ENCODE measurements at places on chromosomes 7 and 10.
A peak's percentile ranks its signal among the peaks of the same experiment; 100 is the strongest.

DNA sequence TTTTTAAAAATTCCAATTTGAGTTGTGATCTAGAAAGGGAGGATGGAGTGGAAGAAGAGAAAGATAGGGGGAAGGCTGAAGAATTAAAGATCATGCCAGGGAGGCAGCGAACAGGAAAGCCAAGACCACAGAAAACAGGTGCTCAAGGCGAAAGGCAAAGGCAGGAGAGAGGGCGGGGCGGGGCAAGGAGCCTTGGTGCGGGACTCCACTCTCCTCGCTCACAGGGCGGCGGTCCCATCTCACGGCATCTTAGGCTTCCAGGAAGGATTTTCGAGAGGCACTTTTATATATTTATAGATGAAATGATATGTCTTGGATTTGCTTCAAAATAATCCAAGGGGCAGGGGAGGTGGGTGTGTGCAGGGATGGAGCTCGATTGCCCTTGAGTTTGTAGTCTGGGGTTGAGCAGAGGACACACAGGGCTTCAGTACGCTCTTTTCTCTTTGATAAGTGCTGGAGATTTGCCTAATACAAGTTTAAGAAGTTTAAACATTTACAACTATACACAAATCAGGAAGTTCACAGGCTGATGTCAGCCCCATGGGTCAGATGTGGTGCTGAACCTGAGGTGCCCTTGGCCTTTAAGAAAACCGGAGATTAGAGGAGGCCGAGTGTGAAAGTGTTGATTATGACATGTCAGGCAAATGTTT lies 161.1 kb downstream of the PRKAG2 start:
- DNase-seq, result peak; percentile 38

DNA sequence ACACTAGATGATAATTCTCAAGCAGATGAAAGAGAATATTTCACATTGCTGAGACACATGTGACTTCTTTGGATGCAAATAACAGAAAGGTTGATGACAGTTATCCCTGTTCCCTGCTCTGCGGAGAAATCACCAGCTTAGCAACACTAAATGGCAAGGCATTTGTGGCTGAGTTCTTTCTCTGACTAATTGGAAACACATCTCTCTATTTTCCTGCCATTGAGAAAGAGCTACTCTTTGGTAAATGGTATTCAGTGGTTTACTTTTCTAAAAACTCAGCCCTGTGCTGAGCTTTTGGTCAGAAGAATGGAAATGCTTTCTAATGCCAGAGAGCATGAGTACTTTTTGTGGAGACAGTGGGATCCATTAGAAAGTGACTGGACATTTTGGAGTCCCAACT lies 771.4 kb downstream of the LRMDA start:
- DNase-seq, result no peak

DNA sequence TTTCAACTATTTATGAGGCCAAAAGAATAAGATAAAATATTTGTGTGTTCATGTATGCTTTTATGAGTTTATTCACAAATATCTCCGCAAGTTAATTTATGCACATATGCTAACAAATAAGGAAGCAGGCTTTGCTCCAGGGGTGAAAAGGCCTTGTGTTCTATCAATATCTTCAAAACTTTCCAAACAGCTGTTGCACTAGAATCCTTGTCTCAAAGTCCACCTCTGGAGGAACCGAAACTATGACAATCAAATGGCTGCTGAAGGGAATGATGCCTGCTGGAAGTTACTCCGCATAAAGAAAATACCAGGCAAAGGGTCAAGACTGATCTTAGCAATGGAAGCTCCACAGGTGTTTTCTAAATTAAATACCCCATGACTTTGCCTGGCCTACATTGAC lies 145.0 kb upstream of the GHITM start:
- no peak for DNase-seq

DNA sequence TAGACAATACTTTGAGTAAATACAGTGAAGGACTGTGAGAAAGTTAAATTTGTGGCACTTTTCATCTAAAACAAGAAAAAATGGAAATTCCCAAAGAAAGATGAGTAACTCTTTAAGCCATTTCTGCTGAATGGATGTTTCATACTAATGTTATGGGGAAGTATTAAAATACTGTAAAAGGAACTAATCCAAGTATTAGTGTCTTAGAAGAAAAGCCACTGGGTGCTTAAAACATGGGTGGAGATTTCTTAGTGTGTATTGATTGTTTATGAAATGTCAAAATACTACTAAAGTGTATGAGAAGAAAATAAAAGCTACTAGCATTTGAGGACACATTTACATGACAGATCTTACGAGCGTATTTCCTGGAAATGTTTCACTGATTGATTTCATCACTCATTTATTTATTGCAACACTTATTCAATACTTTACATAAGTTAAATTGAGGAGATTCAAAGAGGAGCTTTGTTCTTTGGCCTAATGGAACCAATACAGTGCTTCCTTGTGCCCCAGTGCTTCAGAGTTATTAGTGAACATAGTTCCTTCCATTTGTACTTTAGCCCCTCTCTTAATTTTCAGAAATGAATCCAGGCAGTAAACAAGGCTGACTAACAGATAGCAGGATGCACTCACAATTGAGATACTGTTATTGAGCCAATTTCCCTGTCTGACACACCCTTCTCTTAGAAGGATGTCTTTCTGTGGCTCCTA lies 155.5 kb upstream of the AHR start:
- no peak for DNase-seq

- no peak for DNase-seq
Observed at GRCh38 chr10:74276416-74276815, 125.4 kb downstream of the ADK start.

DNA sequence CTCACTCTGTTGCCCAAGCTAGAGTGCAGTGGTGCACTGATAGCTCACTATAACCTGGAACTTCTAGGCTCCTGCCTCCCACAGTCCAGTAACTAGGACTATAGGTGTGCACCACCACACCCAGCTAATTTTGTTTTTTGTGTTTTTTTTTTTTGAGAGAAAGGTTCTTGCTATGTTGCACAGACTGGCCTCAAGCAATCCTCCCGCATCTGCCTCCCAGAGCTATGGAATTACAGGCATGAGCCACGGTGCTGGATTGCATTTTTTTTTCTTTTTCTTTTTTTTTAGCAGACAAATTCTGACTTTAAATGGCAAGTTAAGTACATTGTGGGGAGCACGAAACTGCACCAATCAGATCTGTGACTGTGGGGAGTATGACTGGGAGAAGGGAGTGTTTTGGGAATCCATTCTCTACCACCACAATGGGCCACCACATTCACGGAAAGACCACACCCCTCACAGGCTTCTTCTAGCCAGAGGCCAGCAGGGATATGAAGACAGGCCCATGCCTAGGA lies 58.1 kb upstream of the MSMB start:
- DNase-seq, result no peak

DNA sequence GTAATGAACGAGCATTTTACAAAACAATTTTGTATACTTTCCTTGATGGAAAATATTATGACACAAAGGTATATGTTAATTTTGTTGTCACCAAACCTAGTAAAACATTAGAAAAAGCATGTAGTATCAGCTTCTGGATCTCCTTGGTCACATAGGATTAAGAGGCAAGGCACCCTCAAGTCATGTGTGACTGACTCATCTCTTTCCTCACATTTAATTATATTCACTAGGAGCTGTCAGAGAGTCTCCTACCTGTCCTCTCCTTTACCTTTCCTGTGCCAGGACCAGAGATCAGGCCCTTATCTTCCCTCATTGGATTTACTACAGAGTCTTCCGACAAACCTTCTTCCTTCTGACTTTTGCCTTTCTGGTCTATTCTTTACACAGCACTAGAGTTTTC lies 111.3 kb upstream of the RPA3 start:
- no peak for DNase-seq

GRCh38 chr10:103110407-103110806 lies 82.7 kb downstream of the NT5C2 start:
- no peak for DNase-seq

DNA sequence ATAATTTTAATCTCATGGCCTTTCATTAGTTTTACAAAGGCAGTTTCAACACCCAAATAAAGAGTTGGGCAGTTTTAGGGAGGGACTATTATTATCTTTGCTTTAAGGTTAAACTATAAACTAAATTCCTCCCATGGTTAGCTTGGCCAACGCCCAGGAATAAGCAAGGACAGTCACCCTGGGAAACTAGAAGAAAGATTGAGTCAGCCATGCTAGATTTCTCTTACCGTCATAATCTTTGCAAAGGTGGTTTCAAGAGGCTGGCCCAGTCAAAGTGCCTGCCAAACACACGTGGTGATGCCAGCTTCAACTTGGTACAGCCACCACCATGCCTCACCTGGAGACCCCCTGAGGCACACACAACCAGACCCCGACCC lies 317.4 kb upstream of the SP8 start:
- no peak for DNase-seq

DNA sequence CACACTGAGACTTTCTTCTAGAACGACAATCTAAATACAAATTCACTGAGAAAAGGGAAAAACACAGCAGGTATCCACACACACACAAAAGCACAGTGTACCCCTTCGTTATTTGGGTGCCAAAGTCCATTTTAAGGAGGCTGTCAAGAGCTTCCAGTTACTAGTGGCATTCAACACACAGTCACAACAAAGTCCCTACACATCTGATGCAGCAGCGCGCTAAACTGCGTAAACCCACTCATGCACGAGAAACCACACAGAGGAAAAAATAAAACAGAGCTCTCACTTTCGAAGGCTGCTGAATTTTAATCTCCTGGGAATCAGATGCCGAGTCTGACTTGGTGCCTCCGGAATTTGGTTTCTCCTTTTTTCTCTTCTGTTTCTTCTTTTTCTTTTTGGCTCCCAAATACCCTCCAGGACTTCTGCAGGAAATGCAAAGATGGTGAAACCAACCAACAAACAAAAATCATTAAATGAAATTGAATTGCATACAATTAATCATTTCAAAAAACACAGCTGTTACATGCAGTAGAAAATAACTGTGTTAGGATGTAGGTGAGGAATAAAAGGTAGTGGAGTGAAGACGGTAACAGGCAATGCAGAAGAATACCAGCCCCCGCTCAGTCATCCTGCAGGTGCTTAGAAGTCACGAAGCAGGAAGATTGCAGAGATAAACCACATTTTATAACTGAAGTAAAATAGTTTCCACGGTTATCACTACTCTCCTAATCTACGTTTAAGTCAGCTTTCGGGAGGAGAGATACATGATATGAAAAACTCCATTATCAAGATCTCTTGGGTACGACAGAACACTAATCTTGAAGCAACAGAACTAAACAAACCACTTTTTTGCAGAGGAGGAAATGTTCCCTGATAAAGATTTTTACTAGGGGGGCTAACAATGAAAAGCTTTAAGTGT lies 27.1 kb downstream of the NMT2 start:
- no peak for DNase-seq

- DNase-seq, result no peak
Observed at GRCh38 chr7:156128496-156128895, 316.2 kb upstream of the SHH start.

- no peak for DNase-seq
Observed at GRCh38 chr10:90557385-90557784, 300.5 kb downstream of the HTR7 start.

DNA sequence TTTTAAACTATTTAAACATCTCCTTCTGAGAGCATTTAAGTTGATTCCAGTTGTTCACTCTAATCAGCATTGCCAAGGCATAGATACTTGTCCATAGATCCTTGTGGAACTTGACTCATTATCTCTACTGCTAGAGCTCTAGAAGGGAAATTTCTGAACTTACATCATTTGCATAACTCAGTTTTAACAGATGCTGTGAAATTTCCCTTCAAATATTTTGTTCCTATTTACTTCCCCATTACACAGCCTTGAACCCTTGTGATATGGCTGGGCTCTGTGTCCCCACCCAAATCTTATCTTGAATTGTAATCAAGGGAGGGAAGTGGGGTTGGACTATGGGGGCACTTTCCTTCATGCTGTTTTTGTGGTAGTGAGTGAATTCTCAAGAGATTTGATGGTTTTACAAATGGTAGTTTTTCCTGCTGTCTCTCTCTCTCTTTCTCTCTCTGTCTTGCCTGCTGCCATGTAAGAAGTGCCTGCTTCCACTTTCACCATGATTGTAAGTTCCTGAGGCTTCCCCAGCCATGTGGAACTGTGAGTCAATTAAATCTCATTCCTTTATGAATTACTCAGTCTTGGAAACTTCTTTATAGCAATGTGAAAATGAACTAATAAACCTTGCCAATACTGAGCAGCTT lies 25.4 kb downstream of the INSIG1 start:
- no peak for DNase-seq

GRCh38 chr10:6470894-6471618 lies 109.0 kb downstream of the PRKCQ start:
- no peak for DNase-seq

Data from Right ventricle myocardium superior (tissue), 1 donor.